ENCODE measurements at places on chromosomes 2 and 18.

DNA sequence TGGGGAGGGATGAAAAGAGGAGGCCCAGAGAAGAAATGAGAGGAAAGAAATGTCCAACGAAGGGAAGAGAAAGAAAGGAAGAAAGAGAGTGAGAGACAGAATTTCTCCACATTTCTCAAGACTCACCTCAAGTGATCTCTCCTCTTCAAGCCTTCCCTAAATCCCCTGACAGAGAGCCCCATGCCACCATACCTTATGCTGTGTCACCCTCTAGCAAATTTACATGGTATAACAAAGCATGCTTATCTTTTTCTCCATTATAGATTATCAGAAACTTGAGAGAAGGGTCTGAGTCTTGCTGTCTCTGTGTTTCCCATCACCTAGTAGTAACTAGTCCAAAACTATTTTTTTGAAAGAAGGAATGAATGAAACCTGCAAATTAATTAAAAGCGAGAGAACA is 1208.4 kb downstream of the DPP10 start:
- no peak for DNase-seq

DNA sequence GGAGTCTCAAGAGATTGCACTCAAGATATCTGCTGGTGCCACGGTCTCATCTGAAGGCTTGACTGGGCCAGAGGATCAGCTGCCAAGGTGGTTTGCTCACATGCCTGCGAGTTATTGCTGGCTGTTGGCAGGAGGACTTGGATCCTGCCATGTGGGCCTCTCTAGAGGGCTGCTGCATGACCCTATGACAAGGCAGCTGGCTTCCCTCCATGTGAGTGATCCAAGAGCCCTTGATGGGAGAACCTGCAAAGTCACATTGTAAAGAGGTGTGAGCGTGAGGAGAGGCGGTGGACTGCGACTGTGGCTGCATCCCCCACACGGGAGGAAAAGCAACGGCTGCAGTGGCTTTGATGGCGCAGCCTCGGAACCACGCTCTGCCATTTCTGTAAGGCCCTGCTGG is 4.0 kb upstream of the ALLC start:
- DNase-seq = no peak

GRCh38 chr2:58757971-58758370 is 516.8 kb upstream of the FANCL start:
- no peak for DNase-seq

- DNase-seq = no peak
Measured at GRCh38 chr2:136025057-136025973, 39.9 kb upstream of the DARS1 start.

DNA sequence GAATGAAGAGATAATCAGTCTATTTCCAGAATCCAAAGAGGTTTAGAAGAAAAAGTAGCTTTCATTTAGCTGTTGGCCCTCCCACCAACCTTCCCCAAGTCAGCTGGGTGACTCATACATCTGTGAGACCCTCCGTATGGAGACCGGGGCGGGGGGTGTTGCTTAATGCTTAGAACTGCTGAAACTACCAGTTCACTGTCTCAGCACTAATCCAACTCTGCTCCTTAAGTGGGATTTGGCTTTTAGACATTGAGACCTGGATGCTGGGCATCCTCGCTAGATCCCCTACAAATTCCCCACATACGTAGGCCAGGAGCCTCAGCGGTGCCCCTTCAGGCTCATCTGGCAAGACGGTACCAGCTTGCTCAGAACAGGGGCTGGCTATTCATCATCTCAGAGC is at the start of gene SAG:
TSS of gene SAG (plus strand) at position 252 of the 400 bp plus-strand sequence. CDS start 1,374 bp downstream, outside the sequence.
- DNase-seq = no peak

- no peak for DNase-seq
Measured at GRCh38 chr2:12282780-12283695, 433.7 kb upstream of the TRIB2 start.

GRCh38 chr2:113276216-113276760 is 2.4 kb downstream of the PAX8 start:
- DNase-seq = no peak

DNA sequence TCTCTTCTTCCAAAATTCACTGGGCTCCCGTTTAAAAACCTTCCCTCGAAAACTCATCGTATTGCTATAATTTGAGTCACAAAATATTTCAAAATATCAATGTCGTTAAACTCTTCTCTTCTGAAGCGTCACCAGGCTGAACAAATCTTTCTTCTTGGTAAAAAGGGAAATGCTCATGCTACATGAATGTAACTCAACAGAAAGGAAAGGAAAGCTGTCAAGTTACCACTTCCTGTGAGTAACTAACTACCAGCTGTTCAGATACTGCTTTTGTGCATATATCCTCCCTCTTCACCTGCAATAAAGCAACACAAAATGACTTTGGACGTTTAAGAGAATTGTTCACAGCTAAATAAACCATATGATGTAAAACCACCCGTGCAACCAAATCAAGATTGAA is 95.4 kb downstream of the DOCK10 start:
- DNase-seq = no peak

- no peak for DNase-seq
Measured at GRCh38 chr2:109521233-109522062, 92.3 kb downstream of the SEPTIN10 start.

- DNase-seq = no peak
Measured at GRCh38 chr18:63199743-63200241, 119.8 kb downstream of the BCL2 start.

DNA sequence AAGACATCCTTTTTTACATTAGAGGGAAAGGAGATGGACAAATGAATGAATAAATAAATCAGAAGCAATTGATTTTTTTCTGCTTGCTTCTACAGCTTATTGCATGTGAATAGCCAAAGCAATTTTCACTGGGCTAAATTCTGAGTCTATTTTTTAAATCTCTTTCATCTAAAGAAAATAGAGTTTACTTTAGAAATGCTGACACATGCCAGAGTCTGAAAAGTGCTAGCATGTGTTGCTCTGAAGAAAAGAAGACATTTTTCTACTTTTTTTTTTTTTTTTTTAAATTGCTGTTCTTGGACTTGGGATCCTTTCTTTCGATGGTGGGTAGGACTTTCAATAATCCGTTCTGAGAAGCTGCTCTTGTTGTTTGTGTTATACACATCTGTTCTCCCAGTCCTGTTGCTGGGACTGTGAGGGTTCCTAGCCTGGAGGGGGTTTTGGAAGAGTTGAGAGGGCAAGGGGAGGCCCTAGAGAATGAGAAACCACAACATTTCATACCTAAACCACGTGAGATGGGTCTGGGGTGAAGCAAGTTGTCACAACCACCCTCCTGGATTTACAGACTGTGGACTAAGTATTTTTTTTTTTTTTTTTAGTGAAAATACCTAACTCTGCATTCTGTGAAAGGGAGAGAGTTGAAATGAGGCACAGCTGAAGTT is 193.5 kb downstream of the PRKCE start:
- DNase-seq = no peak

GRCh38 chr2:118148133-118148532 is 59.9 kb downstream of the INSIG2 start:
- DNase-seq = no peak

DNA sequence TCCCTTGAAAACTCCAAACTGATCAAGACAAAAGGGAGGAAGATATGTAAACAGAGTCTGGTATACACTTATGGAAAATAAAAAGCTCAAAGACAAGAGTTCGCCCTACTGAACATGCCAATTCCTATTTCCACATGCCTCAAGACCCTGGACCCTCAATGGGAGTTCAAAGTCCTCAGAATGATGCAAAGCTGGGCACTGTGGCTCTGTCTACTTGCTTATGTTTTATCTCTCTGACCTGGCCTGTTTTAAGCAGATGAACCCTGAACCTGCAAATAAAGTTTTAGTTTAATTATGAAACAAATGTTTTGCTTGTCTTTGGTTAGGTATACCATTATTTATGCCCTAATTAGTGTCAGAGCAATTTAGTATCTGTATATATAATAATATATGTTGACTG is 22.6 kb downstream of the NR4A2 start:
- DNase-seq = no peak

GRCh38 chr2:131521961-131522781 is 5.5 kb upstream of the CCDC74A start:
- no peak for DNase-seq

- DNase-seq = no peak
Measured at GRCh38 chr18:57077786-57078552, 68.9 kb upstream of the BOD1L2 start.

GRCh38 chr2:3008561-3008960 is 369.1 kb downstream of the EIPR1 start:
- DNase-seq = no peak

- DNase-seq = no peak
Measured at GRCh38 chr2:143850084-143850483, 669.8 kb downstream of the ZEB2 start.

DNA sequence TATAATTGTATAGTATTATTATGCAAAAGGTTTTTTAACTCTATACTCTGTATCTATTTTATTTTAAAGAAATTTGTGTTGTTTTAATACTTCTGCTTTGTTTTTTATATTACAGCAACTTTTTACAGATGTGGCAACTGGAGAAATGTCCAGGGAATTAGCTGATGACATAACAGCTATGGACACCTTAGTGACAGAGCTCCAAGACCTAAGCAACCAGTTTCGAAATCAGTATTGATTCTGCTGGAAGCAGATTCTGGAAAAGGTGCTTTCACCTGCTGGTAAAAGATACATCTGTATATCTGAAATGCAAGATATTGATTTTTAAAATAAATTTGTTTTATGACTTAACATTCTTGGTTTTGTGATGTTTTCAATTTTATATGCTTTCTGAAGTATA is 126.1 kb upstream of the LTBP1 start:
- DNase-seq = no peak

GRCh38 chr2:152067823-152068222 is 31.0 kb downstream of the CACNB4 start:
- no peak for DNase-seq

GRCh38 chr2:223914324-223914723 is 30.8 kb downstream of the WDFY1 start:
- DNase-seq = no peak

- DNase-seq = no peak
Measured at GRCh38 chr2:202790676-202791075, 80.9 kb downstream of the ICA1L start.

GRCh38 chr2:149132339-149132738 is 93.8 kb downstream of the LYPD6B start:
- no peak for DNase-seq

DNA sequence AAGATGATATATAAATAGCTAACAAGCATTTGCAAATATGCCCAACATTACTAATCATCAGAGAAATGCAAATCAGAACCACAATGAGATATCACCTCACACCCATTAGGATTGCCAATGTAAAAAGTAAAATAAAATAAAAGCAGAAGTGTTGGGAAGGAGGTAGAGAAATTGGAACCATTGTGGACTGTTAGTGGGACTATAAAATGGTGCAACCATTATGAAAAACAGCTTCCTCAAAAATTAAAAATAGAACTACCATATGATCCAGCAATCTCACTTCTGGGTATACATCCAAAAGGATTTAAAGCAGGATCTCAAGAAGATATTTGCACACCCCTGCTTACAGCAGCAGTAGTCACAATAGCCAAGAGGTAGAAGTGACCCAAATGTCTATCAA is 99.8 kb upstream of the DAPL1 start:
- DNase-seq = no peak

DNA sequence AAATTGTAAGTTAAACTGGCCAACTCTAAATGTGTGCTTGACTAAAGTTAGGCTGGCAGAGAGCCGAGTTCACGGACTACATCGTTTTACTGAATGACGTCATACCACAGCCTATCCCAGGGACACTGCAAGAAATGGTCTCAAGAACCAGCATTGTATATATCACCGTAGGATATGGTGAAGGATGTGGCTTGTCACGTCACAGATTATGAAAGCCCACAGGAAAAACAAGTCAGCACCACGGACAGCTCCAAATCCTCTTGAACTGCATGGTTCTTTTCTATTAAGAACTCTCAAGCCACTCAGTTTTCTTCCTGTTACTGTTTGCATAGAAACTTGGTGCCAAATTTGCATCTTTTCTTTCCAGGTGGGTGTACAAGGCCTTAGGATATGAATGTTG is 85.1 kb upstream of the ACAA2 start:
- peak; percentile 19 for DNase-seq

GRCh38 chr2:45652090-45653031 is 886 bp downstream of the PRKCE start:
- DNase-seq = peak; percentile 14

DNA sequence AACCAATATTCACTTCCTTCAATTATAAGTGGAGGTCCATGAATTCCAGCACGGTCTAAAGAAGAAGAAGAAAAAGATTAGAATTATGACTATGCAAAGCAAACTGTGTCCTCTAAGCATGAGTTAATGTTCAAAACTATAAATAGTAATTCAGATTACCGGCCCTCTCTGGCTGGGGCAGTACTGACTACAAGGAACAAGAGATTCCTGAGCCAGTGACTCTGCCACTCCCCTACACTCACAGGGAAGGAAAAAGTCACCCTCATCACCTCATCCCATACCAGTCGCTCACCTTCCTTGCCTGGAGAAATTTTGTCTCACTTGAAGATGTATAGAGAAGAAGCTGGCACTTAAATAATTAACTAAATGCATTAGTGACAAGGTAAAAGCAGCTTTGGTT is 56.5 kb upstream of the CD302 start:
- no peak for DNase-seq

GRCh38 chr2:110103061-110103961 is 12.3 kb downstream of the MALL start:
- DNase-seq = no peak

DNA sequence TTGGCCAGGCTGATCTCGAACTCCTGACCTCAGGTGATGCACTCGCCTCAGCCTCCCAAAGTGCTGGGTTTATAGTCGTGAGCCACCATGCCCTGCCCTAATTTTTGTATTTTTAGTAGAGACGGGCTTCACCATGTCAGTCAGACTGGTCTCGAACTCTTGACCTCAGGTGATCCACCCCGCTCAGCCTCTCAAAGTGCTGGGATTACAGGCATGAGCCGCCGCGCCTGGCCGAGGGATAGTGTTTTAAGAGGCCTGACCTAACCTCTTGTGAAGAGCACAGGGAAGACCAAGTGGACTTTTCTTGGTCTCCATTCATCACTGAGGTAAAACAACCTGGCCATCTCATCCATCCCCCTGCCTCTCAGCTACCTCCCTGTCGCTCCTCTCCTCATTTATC is 29.7 kb downstream of the SIX2 start:
- DNase-seq = no peak
